ENCODE measurements at places on chromosomes 5 and 9. TPM values are rescaled to one million over a fixed set of nuclear protein-coding genes. Genes with fewer than 3 reads are reported as not detected.

PDE8B gene
- 1.1 TPM for total RNA-seq

PFN3 gene
- not detected for total RNA-seq

TRPM3 gene
- not detected for total RNA-seq

DNA sequence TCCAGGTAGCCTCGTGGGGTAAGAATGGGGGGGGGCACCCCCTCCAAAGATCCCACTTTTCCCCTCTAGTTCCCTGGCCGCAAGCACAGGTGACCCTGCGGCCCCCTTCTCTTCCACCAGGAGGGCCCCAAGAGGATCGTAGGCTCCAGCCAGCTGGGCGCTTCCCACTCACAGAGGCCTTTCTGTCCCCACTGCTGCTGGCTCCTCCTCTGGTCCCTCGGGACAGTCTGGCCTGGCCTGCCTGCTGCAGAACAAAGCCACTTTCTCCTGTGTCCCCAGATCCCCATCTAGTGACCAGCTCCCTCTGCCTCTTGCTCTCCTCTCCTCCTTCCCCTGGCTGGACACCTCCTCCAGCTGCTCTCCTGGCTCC, 534 bp upstream of the SAPCD2 start:
- no peaks in the 10 kb centered on the region for H3K36me3 ChIP-seq
- H3K4me1 ChIP-seq: peaks cover 13% of the 10 kb centered on the region
- DNase-seq: no peak
- H3K27ac ChIP-seq: peak overlapping the region; percentile 80
- peak overlapping the region; percentile 69 for H3K4me3 ChIP-seq
- no peaks in the 10 kb centered on the region for H3K27me3 ChIP-seq

DNA sequence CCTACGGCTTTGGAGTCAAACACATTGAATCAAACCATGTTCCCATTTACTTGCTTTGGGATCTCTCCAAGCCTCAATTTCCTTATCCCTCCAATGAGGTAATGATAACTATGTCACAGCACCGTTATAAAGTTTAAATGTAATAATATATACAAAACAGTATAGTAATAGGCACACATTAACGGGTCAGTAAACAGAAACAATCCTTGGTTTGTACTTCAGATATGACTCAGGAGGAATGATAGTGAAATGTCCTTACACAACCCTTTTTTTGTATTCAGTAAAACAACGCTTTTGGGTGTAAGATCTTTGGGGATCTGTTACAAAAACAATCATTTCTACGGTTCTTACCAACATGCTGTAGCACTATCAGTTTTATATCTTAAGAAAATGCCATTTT, 178.5 kb upstream of the GNA14 start:
- peaks cover 41% of the 10 kb centered on the region for H3K4me1 ChIP-seq
- H3K27me3 ChIP-seq: no peaks in the 10 kb centered on the region
- H3K36me3 ChIP-seq: no peaks in the 10 kb centered on the region
- H3K4me3 ChIP-seq: no peak overlapping the region

DNA sequence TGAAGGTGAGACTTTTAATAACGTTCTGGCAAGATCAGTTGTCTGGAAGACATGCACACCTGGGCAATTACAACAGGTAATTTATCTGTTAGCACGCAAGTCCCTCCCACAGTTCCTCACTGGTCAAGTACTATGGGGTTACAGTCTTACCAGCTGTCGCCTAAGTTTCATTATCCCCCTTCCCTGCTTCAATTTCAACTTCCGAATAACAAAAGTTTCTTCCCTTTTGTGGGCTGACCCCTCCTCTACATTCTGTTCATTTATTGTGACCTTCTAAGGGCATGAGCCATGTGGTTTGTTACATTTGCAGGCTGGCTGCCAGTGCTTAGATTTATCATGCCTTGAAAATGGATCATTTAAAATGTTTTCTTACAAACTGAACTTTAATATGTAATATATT, 16.5 kb downstream of the GAPT start:
- peaks cover 21% of the 10 kb centered on the region for H3K27me3 ChIP-seq
- no peak overlapping the region for H3K27ac ChIP-seq
- no peaks in the 10 kb centered on the region for H3K36me3 ChIP-seq
- H3K4me3 ChIP-seq: no peak overlapping the region
- DNase-seq: no peak
- peaks cover 7% of the 10 kb centered on the region for H3K4me1 ChIP-seq
